ENCODE measurements at places on chromosomes 6 and 20. TPM values are rescaled to one million over a fixed set of nuclear protein-coding genes. Genes with fewer than 3 reads are reported as not detected.

GSTA4 gene
- total RNA-seq: 53.6 TPM

DAAM2 gene
- total RNA-seq: not detected

TMEM244 gene
- total RNA-seq: not detected

BPIFA1 gene
- total RNA-seq: not detected

GJA10 gene
- total RNA-seq: not detected

GPR6 gene
- not detected for total RNA-seq

FOXF2 gene
- not detected for total RNA-seq

PBOV1 gene
- total RNA-seq: not detected

PTPRT gene
- total RNA-seq: not detected

RAET1L gene
- not detected for total RNA-seq

HSPA12B gene
- not detected for total RNA-seq

AKAP12 gene
- total RNA-seq: 14.9 TPM

Data from HepG2 (cell line).